T-cell (primary cell): ENCODE measurements at places on chromosomes 3 and 15. TPM values are rescaled to one million over a fixed set of nuclear protein-coding genes. Genes with fewer than 3 reads are reported as not detected.

DNA sequence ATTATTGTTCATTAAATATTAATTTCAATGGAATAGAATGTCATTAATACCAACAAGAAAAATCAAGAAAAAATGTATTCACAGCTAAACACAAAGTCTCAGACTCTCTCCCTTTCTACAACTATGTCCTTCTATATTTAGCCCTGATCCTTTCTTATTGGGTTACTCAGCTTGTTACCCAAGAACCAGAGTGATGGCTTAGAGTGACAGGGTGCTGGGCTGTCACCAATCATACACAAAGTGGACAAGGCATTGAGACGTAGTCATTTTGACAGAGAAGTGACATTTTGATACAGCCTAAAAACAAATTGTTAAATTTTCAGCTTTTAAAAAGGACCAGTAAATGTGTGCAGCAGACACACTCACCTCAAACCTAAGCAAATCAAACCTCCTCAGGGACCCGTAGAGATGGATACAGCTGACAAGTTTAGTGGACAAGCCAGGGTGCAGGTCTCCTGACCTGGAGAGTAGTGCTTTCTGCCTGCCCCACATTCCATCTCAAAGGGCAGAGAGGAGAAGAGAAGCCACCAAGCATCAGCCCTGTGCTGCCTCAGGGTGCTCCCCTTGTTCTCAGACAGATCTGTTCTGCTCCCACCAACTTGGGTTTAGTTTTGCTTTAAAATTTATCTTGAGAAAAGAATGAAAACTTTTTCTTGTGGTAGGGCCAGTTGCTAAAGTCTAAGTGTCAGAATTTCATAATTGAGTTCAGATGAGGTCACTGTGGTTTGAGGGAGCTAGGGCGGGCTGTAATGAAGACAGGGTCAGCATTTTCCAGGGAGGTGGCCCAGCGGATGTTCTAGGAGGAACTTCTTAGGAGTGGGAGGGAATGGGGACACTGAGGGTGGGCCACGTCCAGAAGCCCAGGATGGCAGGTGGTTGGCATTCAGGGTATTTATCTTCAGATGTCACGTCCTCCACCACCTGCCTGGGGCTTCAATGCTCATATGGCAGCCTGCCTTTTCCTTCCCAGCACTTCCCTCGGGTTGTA is 136.5 kb upstream of the TBL1XR1 start:
- no peaks in the 10 kb centered on the region for H3K36me3 ChIP-seq
- no peaks in the 10 kb centered on the region for H3K27me3 ChIP-seq
- no peak for DNase-seq
- no peak overlapping the region for H3K27ac ChIP-seq
- H3K4me1 ChIP-seq, result peaks cover 6% of the 10 kb centered on the region

GRCh38 chr3:159604151-159604581 is 384.5 kb upstream of the IL12A start:
- no peak for DNase-seq
- no peaks in the 10 kb centered on the region for H3K4me1 ChIP-seq
- no peaks in the 10 kb centered on the region for H3K27me3 ChIP-seq
- H3K36me3 ChIP-seq, result no peaks in the 10 kb centered on the region
- no peak overlapping the region for H3K27ac ChIP-seq

GRCh38 chr3:45124352-45124751 is 21.8 kb downstream of the CDCP1 start:
- no peak overlapping the region for H3K27ac ChIP-seq
- no peaks in the 10 kb centered on the region for H3K27me3 ChIP-seq
- no peaks in the 10 kb centered on the region for H3K36me3 ChIP-seq
- DNase-seq, result no peak

- H3K27ac ChIP-seq, result no peak overlapping the region
- peaks cover 3% of the 10 kb centered on the region for H3K4me1 ChIP-seq
- H3K4me3 ChIP-seq, result no peak overlapping the region
These were observed 31.7 kb downstream of the SLC4A7 start for GRCh38 chr3:27452368-27453090.

DNA sequence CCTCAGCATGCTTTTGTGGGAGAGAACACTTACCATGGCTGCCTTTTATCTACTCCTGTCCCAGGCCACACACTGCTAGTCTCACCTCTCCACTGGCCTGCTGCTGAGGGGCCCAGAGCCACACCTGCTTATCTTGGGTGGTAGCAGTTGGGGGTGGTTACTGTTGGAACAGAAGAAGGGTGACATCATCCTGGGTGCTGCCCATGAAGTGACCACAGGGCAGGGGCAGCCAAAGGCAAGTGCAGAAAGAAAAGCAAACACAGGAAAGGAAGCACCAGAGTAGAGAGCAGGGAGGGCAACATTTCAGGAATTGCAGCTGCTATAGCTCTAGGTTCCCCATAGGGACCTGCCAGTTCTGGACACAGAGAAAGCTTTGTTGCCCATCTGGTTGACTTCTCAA is 345.2 kb downstream of the VPS13C start:
- H3K4me1 ChIP-seq, result no peaks in the 10 kb centered on the region
- H3K27me3 ChIP-seq, result no peaks in the 10 kb centered on the region
- DNase-seq, result no peak
- no peak overlapping the region for H3K4me3 ChIP-seq

DNA sequence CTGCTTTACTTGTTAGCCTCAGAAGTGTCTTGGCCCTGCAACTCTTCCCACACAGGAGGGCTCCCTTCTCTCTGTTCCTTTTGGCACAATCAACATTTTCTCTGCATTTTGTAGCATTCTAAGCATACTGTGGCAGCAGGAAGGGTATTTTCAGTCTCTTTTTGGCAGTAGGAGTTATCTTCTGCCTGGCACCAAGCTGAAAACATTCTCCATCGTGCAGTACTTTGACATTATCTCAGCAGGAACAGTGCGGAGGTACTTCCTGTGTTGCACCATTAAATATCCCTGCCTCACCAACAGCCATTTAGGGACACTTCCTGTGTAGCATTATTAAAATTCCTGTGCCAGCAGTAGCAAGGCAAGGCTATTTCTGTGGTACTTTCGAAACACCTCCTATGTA is 233.2 kb upstream of the SEMA6D start:
- DNase-seq, result no peak
- H3K36me3 ChIP-seq, result no peaks in the 10 kb centered on the region
- no peak overlapping the region for H3K4me3 ChIP-seq
- no peaks in the 10 kb centered on the region for H3K4me1 ChIP-seq
- H3K27me3 ChIP-seq, result no peaks in the 10 kb centered on the region

GRCh38 chr15:81196576-81197254 is at the start of gene IL16:
TSS of gene IL16 (plus strand) at chr15:81196879. CDS start at chr15:81225400, 28,521 bp downstream.
- H3K27ac ChIP-seq, result no peak within 1 kb of the TSS
- no peaks in the 10 kb centered on the region for H3K4me1 ChIP-seq
- H3K27me3 ChIP-seq, result no peaks in the 10 kb centered on the region
- DNase-seq, result no peak
- no peak within 1 kb of the TSS for H3K4me3 ChIP-seq

- no peak overlapping the region for H3K27ac ChIP-seq
- no peaks in the 10 kb centered on the region for H3K36me3 ChIP-seq
- no peak for DNase-seq
- H3K4me3 ChIP-seq, result no peak overlapping the region
- no peaks in the 10 kb centered on the region for H3K27me3 ChIP-seq
These were observed 463.9 kb downstream of the EPHA3 start for GRCh38 chr3:89571298-89571697.

DNA sequence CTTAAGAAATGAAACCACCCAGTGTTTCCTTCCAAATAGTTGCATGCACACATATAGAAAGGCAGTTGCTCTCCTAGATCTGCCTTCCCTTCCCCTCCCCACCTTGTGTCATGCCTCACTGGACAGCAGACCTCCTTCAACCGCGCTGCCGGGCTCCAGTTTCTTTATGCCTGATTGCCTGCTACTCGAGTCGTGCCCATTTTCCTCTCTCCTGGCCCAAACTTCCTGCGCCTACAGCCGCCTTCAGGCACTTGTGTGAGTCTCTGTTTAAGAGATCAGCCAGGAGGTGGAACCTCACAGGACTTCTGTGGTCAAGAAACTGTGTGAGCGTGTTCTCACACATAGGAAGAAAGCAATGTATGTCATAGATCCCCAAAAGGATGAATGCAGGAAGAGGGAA is 8.8 kb upstream of the FAM107A start:
- H3K36me3 ChIP-seq, result no peaks in the 10 kb centered on the region
- no peak overlapping the region for H3K27ac ChIP-seq
- H3K4me1 ChIP-seq, result no peaks in the 10 kb centered on the region
- H3K4me3 ChIP-seq, result no peak overlapping the region
- H3K27me3 ChIP-seq, result peaks cover 44% of the 10 kb centered on the region
- no peak for DNase-seq

- H3K27ac ChIP-seq, result no peak overlapping the region
- DNase-seq, result no peak
- H3K27me3 ChIP-seq, result no peaks in the 10 kb centered on the region
- H3K4me1 ChIP-seq, result no peaks in the 10 kb centered on the region
These were observed 15.7 kb upstream of the GXYLT2 start for GRCh38 chr3:72872183-72872582.

DNA sequence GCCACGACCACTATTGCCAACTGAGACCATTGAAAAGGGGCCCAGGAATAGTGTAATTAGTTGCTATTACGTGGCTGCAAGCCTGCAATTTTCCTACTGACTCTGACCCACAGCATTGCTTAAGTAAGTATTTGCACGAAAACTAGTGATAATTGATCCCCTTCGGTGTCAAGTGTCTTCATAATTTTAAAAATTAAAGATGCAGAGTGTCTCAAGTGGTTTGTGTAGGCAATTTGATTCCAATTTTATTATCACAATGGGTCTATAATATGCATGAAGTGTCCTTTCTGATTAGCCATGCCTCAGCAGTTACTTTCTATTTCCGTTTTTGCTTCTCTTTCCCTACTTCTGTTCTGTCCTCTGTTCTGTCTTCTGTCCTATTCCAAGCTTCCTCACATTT is 259.2 kb downstream of the C3orf38 start:
- H3K27ac ChIP-seq, result no peak overlapping the region
- no peak overlapping the region for H3K4me3 ChIP-seq
- H3K36me3 ChIP-seq, result no peaks in the 10 kb centered on the region

- no peak overlapping the region for H3K27ac ChIP-seq
- no peak overlapping the region for H3K4me3 ChIP-seq
- H3K27me3 ChIP-seq, result no peaks in the 10 kb centered on the region
- no peak for DNase-seq
These were observed 93.2 kb upstream of the MBNL1 start for GRCh38 chr3:152175528-152175889.

- H3K36me3 ChIP-seq, result no peaks in the 10 kb centered on the region
- no peaks in the 10 kb centered on the region for H3K27me3 ChIP-seq
- DNase-seq, result no peak
- peaks cover 13% of the 10 kb centered on the region for H3K4me1 ChIP-seq
These were observed 37.3 kb upstream of the ATP10A start for GRCh38 chr15:25900431-25900830.

- no peak overlapping the region for H3K4me3 ChIP-seq
These were observed 38.7 kb upstream of the FBN1 start for GRCh38 chr15:48683991-48684765.

- H3K4me1 ChIP-seq, result no peaks in the 10 kb centered on the region
- no peak overlapping the region for H3K27ac ChIP-seq
- no peaks in the 10 kb centered on the region for H3K36me3 ChIP-seq
- peak; percentile 23 for DNase-seq
These were observed 7.5 kb upstream of the IGSF10 start for GRCh38 chr3:151468284-151468917.

DNA sequence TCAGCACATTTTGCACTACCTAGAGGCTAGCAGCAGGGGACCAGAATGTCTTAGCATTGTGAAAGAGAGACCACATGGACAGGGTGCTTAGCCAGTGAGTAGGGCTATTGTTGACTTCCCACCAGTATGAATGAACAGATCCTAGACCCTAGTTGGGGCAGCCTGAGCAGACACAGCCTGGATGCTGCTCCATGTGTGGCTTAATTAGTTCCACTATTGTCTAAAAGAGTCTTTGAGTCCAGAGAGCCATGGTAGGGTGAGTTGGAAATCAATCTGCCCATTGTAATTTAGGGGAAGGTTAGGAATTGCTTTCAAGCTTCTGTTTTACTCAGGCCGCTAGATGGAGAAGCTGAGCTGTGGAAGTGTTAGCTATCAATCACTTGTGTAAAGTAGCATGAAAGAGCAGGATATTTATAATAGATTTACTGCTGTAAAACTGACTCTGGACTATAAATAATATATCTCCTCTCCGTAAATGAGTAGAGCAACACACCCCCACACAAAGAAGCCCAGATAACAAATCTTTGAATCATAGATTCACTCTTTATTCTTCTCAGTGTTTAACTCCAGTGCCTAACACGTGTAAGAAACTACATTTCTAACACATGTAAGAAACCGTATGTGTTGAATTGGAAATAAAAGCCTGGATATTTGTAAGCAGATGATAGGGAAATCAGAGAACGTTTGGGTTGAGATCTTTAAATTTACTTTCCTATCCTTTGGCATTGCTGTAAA is 4.1 kb upstream of the GCSAM start:
- no peaks in the 10 kb centered on the region for H3K27me3 ChIP-seq
- H3K4me3 ChIP-seq, result no peak overlapping the region
- no peaks in the 10 kb centered on the region for H3K36me3 ChIP-seq
- H3K4me1 ChIP-seq, result peaks cover 40% of the 10 kb centered on the region
- H3K27ac ChIP-seq, result no peak overlapping the region

DNA sequence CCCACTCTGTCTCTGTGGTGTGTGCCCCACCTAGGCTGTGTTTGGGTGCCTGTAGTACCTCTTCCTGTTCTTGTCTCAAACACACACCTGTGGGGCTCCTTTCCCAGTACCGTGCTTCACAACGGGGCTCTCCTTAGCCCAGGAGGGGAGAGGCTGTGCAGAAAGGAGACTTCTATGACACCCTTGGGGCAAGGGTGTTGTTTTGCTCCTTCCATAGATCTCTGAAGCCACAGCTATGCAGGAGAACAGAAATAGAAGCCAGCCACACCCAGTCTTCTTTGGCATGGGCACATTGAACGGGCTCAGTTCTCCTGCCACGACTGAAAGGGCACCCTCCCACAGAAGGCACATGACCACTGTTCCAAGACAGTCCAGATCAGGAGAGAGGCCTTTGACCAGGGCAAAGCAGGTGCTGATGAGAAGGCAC is 74.3 kb downstream of the LIPC start:
- no peak overlapping the region for H3K4me3 ChIP-seq
- no peaks in the 10 kb centered on the region for H3K36me3 ChIP-seq
- H3K27me3 ChIP-seq, result no peaks in the 10 kb centered on the region
- no peak for DNase-seq
- peaks cover 21% of the 10 kb centered on the region for H3K4me1 ChIP-seq

Gene ANKUB1
- not detected for total RNA-seq

Gene CX3CR1
- 1.9 TPM for total RNA-seq

Gene CCR9
- 8.1 TPM for total RNA-seq

Gene MFSD1
- total RNA-seq, result 25.5 TPM

Gene FANCI
- 13.9 TPM for total RNA-seq
